ENCODE measurements at places on chromosomes 1 and 21.
A peak's percentile ranks its signal among the peaks of the same experiment; 100 is the strongest.

GRCh38 chr1:5385096-5385799 lies 607.0 kb downstream of the NPHP4 start:
- no peak for DNase-seq

DNA sequence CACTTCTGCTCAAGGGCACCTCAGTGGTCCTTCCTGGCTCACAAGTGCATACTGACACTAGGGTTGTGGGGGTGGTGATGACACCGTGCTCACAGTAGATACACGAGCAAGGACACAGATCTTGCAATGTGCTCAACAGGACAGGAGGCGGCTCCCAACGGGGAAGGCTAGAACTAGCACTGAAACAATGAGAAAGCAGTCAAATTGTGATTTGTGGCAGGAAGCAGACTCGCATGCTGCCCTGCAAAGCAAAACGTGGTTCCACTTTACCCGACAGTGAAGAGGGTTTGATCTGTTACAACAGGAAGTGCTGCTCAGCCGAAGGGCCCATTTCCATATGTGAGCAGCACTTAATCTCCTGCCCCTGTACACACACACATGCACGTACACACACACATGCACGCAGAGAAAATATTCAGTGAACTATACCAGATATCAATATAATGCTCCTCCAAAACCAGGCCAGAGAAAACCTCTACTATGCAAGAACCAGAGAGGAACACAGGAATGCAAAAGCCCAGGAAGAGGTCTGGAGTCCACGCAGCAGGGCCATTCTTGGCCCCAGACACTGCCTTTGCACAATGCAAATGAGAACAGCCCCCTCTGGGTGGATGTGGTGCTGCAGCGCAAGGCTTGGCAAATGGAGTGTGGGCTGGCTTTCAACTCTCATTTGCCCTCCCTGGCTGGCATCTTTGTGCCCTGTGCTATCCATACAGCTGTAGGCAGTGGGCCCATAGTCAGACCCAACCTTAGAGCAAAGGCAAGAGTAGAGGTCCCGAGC lies 47.1 kb downstream of the KANK4 start:
- DNase-seq, result no peak

- peak; percentile 94 for DNase-seq
These were observed 34.8 kb downstream of the KCNQ4 start for GRCh38 chr1:40818264-40818961.

- DNase-seq, result no peak
These were observed 23.2 kb downstream of the ITGB2 start for GRCh38 chr21:44897326-44898010.

DNA sequence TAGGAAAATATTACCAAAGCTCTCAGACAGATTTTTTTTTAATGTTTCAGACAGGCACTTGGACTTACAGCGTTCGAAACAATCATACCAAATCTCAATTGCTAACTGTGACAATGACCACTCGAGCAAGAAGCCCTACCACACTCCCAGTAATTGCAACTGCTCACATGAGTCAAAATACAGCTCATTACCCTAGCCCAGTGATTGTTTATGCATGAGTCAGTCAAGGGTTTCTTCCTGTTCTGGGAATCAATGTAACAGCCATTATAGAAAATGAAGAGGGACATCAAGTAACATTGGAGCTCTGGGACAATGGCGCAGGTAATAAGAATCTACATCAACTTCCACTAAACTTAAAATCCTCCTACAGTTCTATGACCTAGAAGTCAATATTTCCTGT lies 56.1 kb upstream of the SH3GLB1 start:
- no peak for DNase-seq
